ENCODE measurements at places on chromosomes 7 and 10. TPM values are rescaled to one million over a fixed set of nuclear protein-coding genes. Genes with fewer than 3 reads are reported as not detected.
A peak's percentile ranks its signal among the peaks of the same experiment; 100 is the strongest.

GRCh38 chr7:30470771-30471170, 7.8 kb downstream of the NOD1 start:
- DNase-seq, result peak; percentile 66

DNA sequence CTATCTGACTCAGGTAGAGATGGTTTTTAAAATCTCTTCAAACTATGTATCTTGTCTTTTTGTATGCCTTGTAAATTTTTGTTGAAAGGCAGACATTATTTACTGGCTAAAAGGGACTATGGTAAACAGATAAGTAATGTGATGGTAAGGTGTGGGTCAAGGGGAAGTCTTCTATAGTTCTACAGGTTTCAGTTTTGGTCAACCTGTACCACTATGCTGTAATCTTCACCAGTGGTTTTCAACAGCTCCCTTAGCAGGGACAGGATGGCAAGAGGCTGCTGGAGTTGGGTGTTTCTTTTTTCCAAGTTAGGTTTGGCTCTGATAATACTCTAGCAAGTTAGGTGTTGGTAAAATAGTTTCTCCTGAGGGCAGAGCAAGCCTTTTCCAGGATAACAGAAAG, 32.7 kb upstream of the FZD8 start:
- DNase-seq, result no peak

GRCh38 chr7:5393328-5393727, 30.3 kb downstream of the TNRC18 start:
- no peak for DNase-seq

DNA sequence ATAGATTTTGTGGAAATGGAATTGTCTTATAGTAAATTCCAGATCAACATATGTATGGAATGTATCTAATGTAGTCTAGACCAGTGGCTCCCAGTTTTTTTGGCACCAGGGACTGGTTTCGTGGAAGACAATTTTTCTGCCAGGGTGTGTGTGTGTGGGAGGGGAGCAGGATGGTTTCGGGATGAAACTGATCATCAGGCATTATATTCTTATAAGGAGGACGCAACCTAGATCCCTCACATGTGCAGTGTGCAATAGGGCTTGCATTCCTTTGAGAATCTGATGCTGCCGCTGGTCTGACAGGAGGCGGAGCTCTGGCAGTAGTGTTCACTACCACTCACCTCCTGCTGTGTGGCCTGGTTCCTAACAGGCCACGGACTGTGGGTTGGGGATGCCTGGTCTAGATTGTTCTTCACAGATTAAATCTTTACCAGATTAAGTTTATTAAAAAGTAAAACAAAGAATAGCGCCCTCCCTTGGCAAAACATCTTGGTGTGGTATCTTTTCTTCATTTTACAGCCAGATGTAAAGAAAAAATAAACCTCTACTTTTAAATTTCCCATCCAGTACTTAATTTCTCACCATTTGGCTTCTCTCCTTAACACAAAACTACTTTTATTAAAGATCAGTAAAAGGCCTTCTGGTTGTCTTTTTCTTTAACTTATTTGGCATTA, 48.4 kb downstream of the SEPTIN7 start:
- no peak for DNase-seq

GRCh38 chr10:29946953-29947700, 112.3 kb downstream of the JCAD start:
- DNase-seq, result peak; percentile 89

GRCh38 chr7:155259866-155260497, 37.7 kb upstream of the INSIG1 start:
- no peak for DNase-seq

DNA sequence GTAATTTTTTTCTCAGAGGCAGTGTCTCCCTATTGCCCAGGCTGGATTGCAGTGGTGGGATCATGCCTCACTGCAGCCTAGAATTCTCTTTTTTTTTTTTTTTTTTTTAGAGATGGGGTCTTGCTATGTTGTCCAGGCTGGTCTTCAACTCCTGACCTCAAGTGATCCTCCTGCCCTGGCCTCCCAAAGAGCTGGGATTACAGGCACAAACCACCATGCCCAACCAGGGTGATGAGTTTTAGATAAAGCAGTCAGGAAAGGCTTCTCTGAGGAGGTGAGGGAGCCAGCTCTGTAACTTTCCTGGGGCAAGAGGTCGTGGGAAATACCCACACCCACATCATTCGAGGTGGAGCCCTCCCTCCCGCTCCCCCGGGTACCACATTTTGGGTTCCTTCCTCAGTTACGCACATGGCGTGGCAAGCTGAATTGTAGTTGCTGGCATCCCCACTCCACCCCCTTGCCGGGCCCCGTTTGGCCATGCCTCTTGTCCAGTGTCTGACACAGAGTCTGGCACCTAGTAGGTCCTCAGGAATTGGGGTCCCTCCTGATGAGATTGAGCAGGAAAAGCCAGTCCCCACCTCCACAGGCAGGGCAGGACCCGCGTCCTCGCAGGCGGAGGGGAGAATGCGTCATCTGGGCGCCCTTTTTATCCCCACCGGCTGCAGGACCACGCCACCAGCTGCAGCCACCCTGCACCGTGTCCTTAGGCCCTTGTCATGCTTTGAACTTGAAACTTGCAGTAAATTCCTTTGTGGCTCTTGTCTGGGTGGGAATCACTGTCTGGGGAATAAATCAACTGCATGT, 43.4 kb downstream of the CLIP2 start:
- DNase-seq, result no peak

DNA sequence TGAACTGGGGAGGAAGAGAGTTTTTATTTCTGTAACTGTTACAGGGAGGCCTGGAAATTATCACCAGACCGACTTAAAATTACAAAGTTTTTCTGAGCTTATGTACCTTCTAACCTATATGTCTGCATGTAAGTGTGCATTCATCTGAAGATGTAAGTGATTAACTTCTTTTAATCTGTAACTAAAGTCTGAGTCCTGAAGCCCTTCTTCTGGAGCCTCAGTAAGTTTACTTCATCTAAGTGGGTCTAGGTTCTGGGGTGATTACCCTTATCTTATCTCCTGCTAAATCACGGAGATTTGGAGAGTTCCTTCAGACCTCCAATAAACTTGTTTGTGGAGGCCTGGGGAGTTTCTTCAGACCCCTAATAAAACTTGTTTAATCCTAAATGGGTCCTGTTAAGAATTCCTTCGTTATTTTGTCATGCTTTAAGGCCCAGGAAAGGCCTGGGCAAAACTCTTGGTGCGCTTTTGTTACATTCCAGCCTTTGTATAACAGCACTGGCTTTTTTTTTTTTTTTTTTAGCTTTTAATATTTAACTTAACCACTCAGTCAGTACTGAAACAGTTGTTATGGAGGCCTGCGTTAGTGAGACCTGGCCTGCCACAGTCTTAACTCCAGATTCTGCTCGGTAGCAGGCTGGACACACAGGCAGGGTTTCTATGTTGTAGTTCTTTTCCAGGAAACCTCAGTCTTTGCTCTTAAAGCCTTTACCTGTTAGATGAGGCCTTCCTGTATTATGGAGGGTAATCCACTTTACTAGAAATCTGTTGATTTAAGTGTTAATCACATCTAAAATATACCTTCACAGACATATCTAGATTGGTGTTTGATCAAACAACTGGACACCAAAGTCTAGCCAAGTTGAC, 33.0 kb downstream of the TPST1 start:
- no peak for DNase-seq

GRCh38 chr10:42871823-42872222, 89.2 kb downstream of the BMS1 start:
- DNase-seq, result no peak

DNA sequence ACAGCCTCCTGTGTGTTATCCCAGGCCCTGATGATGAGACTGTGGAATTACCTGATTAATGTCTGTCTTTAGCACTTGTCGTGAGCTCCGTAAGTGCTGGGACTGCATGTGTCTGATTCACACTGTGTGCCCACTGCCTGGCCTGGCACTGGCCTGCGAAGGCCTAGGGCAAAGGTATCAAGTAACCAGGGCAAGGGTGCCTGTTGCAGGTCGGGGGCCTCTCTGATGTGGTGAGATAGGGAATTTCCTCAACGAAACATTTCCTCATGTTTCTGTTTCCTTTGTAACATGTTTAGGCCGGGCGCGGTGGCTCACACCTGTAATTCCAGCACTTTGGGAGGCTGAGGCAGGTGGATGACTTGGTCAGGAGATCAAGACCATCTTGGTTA, 50.4 kb downstream of the LHPP start:
- DNase-seq, result no peak

- DNase-seq, result peak; percentile 63
Observed at GRCh38 chr7:41711283-41712064, 8.6 kb upstream of the INHBA start.

GRCh38 chr10:70617798-70618568, 15.4 kb upstream of the PRF1 start:
- DNase-seq, result peak; percentile 46

DNA sequence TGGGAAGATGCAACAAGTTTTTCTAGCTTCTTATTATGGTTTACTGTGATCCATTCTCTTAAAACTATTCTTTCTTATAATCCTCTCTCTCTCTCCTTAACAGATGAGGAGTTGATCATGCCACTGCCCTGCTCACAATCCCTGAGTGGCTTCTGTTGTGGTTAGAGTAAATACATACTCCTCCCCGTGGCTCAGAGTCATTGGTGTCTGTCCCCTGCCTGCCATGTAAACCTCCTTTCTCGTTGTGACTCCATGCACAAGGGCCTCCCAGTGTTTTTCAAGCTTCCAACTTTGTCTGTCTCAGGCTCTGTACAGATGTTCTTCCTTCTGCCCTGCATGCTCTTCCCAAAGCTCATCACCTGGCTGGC, 20.4 kb downstream of the CCNY start:
- DNase-seq, result no peak

GRCh38 chr7:118286131-118286530, 61.6 kb downstream of the ANKRD7 start:
- no peak for DNase-seq

DNA sequence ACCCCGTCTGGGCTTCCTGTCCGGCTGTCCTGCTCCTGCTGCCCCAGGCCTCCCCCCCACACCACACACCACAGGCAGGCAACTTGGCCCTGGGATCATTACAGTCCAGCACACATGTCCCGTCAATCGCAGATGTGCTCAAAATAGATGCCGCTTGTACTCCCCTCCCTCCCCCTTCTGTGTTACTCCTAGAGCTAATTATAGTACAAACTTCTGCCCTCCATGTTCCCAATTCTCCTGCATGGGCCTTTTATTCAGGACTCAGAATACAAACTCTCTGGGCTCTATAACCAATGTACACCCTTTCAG, at the start of gene SYNPO2L:
Gene SYNPO2L (minus strand): TSS at position 40 of the 309 bp plus-strand sequence. CDS start 107 bp downstream, outside the sequence.
- no peak for DNase-seq

DNA sequence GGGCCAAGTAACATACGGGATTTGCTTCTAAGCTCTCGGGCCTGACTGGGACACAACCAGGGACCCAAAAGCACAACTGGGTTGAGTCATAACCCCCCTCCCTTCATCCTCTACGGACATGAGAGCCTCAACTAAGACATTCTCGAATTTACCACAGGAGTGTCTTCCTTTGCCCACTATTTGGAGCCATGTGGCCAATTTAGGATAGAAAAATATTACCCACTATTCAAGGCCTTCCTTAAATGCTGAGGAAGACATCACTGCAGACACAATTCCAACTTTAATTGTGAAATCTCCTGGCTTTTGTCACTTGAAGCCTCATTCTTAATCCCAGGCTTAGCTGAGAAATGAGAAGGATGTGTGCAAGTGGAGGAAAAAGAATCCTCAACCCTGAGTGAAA, 11.8 kb downstream of the CTBP2 start:
- no peak for DNase-seq

DNA sequence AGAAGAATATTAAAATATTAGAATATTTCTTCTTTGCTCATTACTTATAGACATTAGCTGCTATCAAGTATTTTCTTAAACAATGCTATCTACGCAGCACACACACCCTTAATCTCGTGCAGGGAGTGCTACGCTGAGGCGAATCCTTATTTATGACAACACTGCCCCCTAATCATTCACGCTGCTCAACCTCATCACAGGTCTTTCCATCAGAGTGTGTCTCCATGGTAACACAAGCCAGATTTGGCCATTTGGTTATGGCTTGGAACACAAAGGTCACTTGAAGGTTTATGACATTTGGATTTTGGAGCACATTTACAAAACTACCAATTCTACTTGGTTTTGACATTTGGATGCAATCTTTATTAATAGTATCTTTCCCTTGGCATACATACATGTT, 45.4 kb upstream of the MYO3A start:
- DNase-seq, result no peak

DNA sequence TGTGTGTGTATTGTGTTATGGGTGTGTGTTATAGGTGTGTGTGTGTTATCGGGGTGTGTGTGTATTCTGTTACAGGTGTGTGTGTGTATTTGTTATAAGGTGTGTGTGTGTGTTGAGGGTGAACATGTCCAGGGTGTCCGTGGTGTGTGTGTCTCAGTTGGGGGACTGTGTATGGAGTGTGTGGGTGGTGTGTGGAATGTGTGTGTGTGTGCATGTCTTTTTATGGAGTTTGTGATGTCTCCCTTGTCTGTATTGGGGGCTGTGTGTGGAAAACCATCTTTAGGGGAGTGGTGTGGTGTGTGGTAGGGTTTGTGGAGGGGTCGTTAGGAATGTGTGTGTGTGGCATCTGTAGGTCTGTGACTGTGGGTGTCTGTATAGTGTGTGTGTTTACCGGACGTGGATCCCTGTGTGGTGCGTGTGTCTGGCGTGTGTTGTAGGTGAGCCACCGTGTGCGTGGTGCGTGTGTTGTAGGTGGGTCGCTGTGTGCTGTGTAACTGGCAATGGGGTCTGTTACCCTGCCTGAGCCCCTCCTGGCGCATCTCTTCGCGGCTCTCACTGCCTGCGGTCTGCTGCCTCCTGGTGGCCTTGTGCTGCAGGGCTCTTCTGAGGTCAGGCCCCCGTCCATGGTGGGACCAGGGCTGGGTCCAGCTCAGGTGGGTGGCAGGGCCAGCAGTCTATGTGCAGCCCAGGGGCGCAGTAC, 61.7 kb downstream of the PALD1 start:
- no peak for DNase-seq

GRCh38 chr10:96188421-96188820, 58.3 kb downstream of the ZNF518A start:
- DNase-seq, result no peak

- DNase-seq, result peak; percentile 14
Observed at GRCh38 chr7:142749218-142749993, at the start of gene PRSS1. PRSS1 (plus strand) TSS chr7:142749472; CDS start chr7:142749485, 13 bp downstream.

DNA sequence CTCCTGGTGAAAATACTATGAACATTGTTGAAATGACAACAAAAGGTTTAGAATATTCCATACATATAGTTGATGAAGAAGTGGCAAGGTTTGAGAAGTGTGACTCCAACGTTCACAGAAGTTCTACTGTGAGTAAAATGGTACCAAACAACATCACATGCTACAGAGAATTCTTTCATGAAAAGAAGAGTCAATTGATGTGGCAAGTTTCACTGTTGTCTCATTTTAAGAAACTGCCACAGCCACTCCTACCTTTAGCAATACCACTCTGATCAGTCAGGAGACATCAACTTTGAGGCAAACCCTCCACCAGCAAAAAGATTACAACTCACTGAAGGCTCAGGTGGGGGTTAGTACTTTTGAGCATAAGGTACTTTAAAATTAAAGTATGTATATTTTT, 693.3 kb downstream of the GRID1 start:
- DNase-seq, result no peak

Gene PNLIP
- under 0.01 TPM for total RNA-seq

Gene DKK1
- total RNA-seq, result 13.6 TPM

Gene DLD
- 43.7 TPM for total RNA-seq

Gene EBF3
- total RNA-seq, result 0.26 TPM

Gene OPN4
- not detected for total RNA-seq

Gene H2BK1
- total RNA-seq, result not detected

Gene OPALIN
- not detected for total RNA-seq

Gene DPP6
- total RNA-seq, result not detected

Gene EPHB4
- total RNA-seq, result 104 TPM

Gene OGA
- 96.4 TPM for total RNA-seq
